ENCODE measurements at places on chromosomes 1 and 21.

GRCh38 chr1:110765640-110766335, 91.0 kb upstream of the KCNA3 start:
- DNase-seq: no peak

DNA sequence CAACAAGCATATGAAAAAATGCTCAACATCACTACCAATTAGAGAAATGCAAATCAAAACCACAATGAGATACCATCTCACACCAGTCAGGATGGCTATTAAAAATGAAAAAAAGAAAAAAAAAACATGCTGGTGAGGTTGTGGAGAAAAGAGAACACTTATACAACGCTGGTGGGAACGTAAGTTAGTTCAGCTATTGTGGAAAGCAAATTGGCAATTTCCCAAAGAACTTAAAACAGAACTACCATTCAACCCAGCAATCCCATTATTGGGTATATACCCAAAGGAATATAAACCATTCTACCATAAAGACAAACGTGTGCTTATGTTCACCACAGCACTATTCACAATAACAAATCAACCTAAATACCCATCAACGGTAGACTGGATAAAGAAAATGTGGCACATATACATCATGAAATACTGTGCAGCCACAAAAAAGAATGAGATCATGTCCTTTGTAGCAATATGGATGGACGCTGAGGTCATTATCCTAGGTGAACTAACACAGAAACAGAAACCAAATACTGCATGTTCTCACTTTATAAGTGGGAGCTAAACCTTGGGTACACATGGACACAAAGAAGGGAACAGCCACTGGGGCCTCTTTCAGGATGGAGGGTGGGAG, 49.5 kb downstream of the LYST start:
- no peak for DNase-seq

DNA sequence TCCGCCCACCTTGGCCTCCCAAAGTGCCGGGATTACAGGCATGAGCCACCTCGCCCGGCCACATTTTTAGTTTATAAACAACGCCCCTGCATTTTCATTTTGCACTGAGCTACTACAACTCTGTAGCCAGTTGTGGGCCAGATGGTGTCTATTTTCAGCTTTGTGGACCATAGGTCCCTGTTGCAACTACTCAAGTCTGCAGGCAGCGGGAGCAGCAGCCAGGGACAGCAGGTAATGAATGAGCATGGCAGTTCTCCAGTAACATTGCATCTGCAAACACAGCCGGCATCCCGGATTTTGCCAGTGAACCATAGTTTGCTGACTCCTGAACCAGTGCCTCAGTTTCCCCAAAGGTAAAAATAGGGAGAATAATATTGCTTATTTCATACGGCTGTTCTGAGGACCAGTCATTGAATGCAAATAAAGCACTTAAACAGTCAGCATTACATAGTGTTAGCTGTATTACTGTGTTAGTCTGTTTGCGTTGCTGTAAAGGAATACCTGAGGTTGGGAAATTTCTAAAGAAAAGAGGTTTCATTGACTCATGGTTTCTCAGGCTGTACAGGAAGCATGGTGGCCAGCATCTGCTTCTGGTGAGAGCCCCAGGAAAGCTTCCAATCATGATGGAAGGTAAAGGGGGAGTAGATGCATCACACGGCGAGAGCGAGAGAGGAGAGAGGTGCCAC, 65.5 kb upstream of the SLC45A1 start:
- no peak for DNase-seq

- DNase-seq: no peak
Observed at GRCh38 chr21:43809346-43809799, 20.0 kb downstream of the RRP1 start.

- no peak for DNase-seq
Observed at GRCh38 chr1:2406451-2407041, 5.8 kb downstream of the PEX10 start.

DNA sequence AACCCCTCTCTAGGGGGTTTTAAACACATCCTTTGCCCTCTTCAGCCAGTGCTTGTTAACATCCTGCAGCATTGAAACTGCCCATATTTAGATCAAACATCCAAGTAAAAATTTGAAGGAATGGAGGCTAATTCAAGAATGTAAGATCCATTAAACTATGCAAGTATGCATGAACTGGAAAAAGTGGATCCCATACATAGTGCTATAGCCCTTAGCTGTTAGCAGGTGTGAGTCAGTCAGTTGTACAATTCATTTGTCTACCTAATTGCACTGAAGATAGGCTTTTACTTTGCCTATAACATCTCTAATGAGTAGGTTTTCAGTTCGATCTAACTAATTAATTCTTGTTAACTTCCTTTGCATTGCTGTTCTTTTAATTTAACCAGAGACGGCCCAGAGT, 270.9 kb downstream of the LMO4 start:
- DNase-seq: no peak

DNA sequence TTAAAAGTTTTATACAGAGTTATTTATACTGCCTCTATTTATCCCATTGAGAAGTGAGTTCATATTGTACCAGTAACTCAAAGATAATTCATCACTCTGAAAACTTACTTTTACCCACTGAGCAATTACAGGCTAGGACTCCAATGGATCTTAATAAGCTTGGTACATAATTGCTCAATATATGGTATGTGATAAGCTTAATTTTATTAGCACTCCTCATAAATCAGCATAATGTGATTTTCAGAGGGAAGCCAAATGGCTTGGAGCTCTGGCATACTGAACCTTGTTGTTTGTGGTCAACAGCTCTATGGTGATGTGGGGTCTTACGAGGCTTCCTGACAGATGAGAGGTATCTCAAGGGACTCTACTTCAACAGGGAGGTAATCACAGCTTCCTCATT, 26.3 kb downstream of the ADAM30 start:
- DNase-seq: no peak

DNA sequence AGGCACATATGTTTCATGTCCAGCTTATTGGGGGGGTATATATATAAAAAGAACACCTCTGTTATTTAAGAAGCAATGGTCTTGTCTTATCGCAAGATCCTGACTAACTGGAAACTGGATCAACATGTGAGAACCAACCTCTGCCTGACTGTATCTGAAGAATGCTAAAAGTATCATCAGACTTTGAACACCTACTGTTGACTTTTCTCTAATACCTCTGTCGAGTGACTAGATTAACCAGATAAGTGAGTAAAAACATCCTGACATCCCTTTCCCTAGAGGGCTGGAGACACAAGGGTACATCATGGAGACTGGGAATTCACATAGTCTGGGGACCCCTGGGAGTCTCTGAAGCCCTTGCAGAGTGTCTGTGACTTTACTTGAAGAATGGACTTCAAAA, 26.3 kb upstream of the PIGC start:
- no peak for DNase-seq

DNA sequence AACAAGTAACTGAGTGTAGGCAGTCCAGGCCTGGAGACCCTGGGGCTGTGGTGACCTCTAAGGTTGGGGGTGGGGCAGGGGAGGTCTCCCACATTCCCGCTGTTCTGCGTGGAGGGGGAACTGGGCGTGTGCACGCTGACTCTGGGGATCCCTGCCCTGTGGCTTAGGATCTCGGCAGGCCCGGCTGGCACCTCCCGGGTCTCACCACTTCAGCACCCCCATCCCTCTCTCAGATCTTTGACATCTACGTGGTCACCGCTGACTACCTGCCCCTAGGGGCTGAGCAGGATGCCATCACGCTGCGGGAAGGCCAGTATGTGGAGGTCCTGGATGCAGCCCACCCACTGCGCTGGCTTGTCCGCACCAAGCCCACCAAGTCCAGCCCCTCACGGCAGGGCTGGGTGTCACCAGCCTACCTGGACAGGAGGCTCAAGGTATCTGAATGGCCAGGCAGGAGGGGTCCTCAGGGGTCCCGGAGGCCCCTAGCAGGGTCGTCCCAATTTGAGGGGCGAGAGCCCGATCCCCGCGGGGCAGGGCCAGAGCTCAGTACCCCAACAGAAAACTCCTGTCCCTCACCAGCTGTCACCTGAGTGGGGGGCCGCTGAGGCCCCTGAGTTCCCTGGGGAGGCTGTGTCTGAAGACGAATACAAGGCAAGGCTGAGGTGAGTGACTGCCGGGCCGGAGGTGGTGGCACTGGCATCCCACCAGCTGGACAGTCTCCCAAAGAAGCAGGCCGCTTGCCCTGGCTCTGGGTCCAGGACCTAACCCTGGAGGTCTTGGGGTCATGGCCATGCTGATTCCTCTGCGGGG, 68.7 kb downstream of the TRIM11 start:
- no peak for DNase-seq

GRCh38 chr1:1083416-1084371, 9.6 kb upstream of the RNF223 start:
- DNase-seq: no peak

GRCh38 chr1:71666609-71667008, 585.8 kb upstream of the ZRANB2 start:
- DNase-seq: no peak

GRCh38 chr1:111269825-111270406, 20.7 kb upstream of the CHIA start:
- DNase-seq: no peak

GRCh38 chr1:59532102-59532501, 235.2 kb downstream of the FGGY start:
- no peak for DNase-seq

DNA sequence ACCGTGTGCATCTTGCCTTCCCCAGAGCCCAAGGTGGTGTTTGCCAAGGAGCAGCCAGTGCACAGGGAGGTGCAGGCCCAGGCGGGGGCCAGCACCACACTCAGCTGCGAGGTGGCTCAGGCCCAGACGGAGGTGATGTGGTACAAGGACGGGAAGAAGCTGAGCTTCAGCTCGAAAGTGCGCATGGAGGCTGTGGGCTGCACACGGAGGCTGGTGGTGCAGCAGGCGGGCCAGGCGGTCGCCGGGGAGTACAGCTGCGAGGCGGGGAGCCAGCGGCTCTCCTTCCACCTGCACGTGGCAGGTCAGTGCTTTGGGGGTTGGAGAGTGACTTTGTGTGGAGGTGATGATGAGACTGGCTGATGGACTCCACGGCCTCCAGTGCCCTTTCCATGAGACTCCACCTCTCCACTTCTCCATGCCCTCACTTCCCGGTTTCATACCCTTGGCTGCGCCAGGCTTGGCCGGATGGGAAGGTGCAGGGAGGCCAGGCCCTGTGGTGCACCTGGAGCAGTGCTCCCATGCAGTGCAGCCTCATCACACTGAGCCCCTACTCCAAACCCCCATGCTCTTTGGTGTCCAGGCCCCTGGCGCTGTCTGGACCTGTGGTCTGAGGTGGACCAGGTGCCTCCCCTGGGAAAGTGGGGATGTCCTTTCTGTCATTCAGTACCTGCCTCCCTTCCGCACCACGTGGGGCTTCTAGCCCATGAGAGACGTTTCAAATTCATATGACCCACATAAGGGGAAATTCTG, 49.0 kb downstream of the OBSCN start:
- no peak for DNase-seq

DNA sequence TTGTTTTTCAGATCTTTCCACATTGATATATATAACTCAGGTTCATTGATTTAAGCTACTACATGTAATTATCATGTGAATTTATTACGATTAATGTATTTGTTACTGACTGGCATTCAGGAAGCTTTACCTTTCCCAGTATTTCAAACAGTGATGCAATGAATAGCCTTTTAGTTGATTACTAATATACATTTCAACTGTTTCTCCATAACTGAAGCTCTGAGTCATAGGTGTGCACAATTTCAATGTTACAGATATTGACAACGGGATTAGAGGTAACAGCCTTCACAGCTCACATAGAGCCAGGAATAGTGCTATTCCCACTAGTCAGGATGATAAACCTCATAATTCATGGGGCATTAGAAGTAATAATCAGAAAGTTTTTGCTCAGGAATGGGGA, 25.1 kb downstream of the RAVER2 start:
- DNase-seq: no peak

DNA sequence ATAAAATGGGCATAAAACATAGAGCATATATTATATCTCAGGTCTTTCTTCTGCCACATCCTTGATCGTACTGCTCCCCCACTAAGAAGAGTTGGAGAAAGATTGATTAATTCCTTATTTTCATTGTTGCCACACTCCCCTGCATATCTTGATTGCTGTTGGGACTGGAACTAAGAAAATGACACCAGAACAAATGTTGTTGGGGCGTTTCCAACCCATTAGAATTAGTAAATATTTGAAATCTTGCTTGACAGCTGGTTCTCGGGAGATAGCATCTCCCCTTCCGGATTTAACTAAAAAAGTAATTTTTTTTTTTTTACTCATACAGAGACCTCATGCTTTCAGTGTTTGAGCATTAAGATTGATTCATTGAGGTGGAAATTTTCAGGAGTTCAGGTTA, 493.0 kb upstream of the PLXNA2 start:
- no peak for DNase-seq
